Skin of body (tissue), 3 donors: ENCODE measurements at places on chromosomes 6 and 20. TPM values are rescaled to one million over a fixed set of nuclear protein-coding genes. Genes with fewer than 3 reads are reported as not detected.

DNA sequence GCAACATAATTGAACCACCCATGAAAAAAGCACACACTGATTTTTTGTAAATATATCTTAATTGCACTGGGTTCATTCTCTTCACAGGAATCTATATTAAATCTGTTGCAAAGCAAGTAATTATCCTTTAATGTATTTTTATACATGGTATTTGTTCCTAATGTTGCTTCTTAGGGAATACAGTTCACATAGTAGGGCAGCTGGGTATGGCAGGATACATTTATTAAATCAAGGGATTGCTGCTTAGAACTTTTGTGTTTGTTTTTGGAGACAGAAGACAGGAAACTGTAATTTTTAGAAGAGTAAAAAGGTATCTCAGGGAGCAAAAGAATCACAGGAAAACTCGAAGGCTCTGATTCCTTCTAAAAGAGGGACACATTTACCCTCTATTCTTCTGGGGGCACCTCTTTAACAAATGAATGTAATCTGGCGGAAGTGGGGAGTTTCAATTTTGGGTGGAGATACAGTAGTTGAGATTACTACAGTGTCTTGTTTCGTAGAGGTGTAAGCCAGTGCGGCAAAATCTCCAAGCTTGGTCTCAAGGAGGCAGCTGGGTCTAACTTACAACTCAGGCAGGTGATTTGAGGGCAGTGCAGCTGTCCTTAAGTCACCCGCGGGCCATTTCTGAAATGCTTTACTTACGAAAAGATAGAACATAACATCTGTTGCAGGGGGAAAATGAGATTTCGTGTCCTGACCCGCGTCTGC lies 812 bp upstream of the SMIM13 start:
- no peak for DNase-seq

The WFDC2 gene
- total RNA-seq, result 0.39 TPM

DNA sequence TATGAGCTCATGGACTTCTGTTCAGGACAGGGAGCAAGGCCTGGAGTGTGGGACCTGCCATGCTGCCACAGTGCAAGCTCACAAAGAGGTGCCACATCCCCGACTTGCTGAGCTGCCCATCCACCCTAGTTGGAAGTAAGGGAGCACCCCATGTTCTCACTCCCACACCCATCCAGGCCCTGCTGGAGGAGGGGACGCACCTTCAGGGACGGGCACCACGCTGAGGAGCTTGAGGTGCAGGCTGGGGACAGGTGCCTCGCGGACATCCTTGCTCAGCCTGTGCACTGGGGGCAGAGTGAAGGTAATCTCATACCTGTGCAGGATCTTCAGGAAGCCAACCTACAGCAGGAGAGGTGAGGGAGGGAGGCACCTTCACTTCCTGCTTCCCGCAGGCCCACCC lies 12.3 kb downstream of the ADISSP start:
- DNase-seq, result no peak

The PKIB gene
- 4.4 TPM for total RNA-seq

- DNase-seq, result no peak
Measured at GRCh38 chr20:1364106-1364505, 28.7 kb downstream of the FKBP1A start.

- no peak for DNase-seq
Measured at GRCh38 chr6:103983860-103984259, 875.9 kb downstream of the HACE1 start.

The COL9A3 gene
- total RNA-seq, result 17.8 TPM

The MCCD1 gene
- not detected for total RNA-seq

- DNase-seq, result peak; percentile 87
Measured at GRCh38 chr20:6533761-6534479, 233.6 kb upstream of the BMP2 start.

The PAK5 gene
- total RNA-seq, result 0.30 TPM

The BAK1 gene
- total RNA-seq, result 7.0 TPM

GRCh38 chr6:111761783-111762312 lies 111.4 kb downstream of the FYN start:
- no peak for DNase-seq

The MOG gene
- not detected for total RNA-seq

The GRM1 gene
- 0.10 TPM for total RNA-seq

DNA sequence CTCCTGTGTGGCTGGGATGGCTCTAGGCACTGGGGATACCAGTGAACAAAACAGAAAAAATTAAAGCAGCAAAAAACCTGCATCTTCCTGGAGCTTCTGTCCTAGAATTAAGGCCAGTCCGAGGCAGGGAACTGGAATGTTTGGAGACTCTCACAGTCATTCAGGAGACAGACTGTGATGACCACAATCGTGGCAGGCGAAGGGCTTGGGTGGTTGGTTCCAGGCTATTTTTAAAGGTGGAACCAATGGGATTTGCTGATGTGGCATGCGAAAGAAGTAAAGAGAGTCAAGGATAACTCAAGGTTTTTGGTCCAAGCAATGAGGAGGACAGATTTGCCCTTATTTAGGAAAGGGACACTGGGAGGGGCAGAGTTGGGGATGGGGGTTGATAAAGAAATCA lies 66.9 kb downstream of the SULF2 start:
- no peak for DNase-seq

DNA sequence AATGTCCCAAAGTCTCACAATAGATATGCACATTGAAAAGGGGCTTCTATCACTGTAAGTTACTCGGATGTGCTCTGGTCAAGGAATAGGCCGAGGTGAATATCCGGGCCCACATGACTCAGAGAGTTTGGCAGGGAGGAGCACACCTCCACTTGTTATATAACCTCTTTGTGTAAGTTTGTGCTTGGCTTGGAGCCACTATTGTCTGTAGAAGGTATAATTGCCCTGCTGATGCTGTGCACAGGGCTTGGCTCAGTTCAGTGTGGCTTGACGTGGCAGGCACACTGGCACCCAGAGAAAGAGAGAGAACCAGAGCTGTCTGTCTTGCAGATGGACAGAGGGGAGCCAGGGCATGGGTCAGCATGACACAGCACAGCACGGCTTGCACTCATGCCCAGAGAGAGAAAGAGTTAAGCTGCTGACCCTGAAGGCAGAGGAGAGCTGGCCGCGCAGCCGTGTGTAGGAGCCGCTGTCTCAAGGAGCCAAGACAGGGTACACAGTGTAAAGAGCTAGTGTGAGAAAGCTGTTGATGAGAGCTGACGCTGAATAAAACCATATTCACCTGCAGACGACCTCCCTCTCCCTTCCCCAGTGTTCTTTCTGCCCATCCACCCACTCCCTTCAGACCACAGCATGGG lies 482.5 kb downstream of the C6orf118 start:
- DNase-seq, result no peak

DNA sequence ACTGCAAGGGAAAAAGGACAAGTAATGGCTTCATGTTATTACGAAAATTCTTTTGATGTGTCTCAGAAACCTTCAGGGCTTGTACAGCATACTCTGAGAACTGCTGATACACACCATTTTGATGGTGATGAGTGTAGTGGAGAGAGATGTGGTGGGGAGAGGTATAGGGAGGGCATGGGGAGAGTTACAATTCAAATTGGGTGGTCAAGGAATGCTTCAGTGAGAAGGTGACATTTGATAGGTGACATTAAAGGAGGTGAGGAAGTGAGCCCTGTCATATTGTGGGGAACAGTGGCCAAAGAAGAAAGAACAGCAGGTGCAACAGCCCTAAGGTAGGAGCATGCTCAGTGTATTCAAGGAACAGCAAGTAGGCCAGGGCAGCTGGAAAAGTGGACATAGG lies 318.9 kb downstream of the CLIC5 start:
- DNase-seq, result no peak

GRCh38 chr6:41824571-41825569 lies 37.4 kb downstream of the TOMM6 start:
- DNase-seq, result no peak

- DNase-seq, result no peak
Measured at GRCh38 chr20:4040283-4041179, 25.2 kb upstream of the RNF24 start.

DNA sequence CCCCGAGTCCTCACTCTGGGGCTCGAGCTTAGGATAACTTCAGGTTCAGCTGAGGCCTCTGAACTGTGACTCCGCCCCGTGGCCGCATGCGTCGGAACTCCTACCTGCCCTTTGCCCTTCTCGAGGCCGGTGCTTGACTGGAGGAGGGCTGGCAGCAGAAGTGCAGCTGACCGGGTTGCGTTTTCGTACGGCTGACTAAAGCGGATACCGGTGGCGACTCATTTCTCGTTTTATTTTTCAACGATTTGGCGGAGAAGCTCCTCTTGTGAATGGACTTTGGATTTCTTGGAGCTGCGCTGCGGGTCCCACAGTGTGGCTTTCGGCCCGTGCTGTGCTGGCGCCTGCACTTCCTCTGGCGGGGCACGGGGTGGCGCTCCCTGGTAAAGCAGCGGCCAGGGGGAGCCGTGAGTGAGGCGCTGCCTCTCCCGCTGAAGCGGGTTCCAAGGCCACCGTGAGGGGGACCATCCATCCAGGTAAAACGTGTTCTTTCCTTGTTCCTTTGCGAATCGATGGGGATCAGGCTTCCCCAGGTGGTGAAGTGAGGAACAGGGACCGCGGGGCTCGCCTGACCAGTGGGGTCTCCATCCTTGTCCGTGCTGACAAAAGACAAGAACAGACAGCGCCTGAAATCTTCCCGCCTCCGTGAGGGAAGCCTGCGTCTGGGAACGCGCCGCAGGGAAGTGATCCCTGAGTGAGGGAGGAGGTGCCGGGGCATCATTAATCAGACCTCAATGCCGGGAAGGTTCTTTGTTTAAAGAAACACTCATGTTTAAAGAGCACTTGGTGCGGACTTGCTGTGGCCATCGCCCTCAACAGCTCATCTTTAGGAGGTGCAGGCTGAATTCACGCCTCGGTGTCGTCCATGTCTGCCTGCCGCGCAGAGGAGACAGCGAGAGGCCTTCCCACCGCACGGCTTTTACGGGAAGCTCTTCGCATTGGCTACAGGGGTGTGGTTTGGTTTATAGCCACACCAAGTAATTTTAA lies 38.8 kb downstream of the ERMARD start:
- DNase-seq, result peak; percentile 57

GRCh38 chr6:61950811-61951210 lies 335.2 kb downstream of the KHDRBS2 start:
- DNase-seq, result no peak

The PABPC1L gene
- total RNA-seq, result 18.3 TPM

The RNF217 gene
- total RNA-seq, result 26.0 TPM

The FOXS1 gene
- total RNA-seq, result 1.4 TPM

The FAM162B gene
- 5.1 TPM for total RNA-seq

GRCh38 chr20:64239449-64240242 lies 15.9 kb upstream of the PCMTD2 start:
- no peak for DNase-seq

The CEBPB gene
- 39.7 TPM for total RNA-seq

DNA sequence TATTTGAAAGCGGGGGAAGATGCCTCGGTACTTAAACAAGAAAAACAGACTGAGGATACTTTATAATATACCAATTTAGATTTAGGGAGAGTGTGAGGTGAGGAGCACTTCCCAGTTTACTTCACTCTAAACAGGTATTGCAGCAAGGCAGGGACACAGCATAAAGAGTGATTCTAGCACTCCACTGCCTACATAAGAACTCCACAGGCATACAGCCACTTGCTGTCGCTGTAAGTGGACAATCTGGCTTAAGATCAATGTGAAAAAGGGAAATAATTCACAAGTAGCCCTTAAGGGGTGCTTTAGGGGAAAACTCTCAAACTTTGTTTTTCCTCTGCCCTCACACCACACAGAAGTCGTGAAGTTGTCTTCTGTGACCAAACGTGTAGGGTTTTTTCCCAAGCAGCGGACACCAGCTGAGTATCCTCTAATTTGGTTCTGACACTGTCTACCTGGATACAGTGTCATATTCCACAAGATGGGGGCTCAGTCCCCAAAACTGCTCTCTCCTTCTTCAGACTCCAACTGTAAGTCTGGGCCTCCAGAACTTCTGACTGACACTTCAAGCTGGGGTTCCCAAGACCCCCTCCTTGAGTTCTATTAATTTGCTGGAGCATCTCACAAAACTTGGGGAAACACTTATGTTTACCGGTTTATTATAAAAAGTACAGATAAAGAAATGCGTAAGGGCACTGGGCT lies 9.3 kb downstream of the ADNP start:
- no peak for DNase-seq
